HFFc6 (cell line): ENCODE measurements at places on chromosomes 11 and 22.
A peak's percentile ranks its signal among the peaks of the same experiment; 100 is the strongest.

DNA sequence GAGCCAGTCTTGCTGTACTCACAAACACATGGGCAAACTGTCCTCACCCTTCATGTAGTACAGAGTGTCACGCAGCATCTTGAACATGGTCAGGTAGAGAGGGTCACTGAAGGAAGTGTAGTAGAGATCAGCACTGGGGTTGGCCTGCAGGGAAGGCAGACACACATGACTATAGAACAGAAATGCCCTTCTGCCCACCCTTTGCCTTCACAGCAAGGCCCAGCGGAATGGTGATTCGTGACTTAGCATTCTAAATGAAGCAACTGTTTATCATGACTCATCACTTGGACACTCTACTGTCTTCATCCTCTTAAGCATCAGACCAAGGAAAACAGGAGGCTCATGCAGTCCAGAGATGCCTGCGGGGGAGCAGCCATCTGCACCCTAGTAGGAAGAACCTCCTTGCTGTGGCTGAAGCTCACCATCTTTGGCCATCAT, 33.4 kb downstream of the SERPIND1 start:
- DNase-seq = peak; percentile 95

GRCh38 chr22:37197451-37198257, 9.6 kb upstream of the C1QTNF6 start:
- peak; percentile 92 for DNase-seq

GRCh38 chr11:65559951-65560537, 1.9 kb upstream of the LTBP3 start:
- DNase-seq = peak; percentile 65

- no peak for DNase-seq
Observed at GRCh38 chr11:41483956-41484355, 24.5 kb upstream of the LRRC4C start.

GRCh38 chr22:32338757-32339156, 18.9 kb upstream of the RFPL3 start:
- DNase-seq = no peak

DNA sequence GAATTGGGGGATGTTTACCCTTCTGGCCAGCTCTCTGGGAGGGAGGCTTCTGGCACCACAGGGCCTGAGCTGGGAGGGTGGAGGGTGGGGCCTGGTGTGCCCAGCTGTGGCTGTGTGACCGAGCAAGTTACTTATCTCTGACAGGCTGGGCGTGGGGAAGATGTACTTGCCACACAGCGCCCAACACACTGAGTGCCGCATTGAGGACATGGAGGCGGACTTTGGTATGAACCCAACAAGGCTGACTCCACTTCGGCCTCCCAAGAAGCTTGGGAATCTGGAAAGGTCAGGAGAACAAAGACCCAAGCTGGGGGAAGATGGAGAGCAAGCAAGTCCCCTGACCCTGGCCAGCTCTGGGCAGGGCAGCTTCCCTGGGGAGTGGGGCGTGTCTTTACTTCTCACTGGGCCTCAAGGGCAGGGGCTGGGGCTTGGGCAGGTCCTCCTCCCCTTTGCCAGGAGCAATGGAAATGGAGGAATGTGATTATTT, 2.4 kb upstream of the MGAT3 start:
- DNase-seq = no peak

DNA sequence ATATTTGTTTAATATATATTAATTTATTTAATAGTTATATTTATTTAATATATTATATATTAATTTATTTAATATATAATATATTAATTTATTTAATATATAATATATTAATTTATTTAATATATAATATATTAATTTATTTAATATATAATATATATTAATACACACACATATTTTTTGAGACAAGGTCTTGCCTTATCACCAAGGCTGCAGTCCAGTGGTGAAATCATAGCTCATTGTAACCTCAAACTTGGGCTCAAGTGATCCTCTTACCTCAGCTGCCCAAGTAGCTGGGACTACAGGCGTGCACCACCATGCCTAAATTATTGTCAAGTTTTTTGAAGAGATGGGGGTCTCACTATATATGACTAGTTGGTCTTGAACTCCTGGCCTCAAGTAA, 51.4 kb upstream of the DDI1 start:
- DNase-seq = no peak

DNA sequence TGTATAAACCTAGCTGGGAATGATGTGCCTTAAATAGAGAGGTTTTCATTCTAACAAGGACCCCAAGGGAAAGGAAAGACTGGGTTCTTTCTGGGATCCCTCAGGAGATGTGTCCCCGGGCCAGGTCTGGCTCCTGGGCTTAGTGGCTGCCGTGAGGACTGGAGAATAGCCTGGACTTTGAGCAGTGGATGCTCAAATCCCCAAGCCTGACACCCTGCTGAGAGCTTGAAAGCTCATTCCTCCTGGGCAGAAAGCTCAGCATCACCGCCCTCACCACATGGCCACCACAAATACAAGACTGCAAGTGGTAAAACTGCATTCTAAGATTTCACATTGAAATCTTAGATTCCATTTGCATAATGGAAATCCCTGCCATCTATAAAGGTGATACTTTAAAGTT, 79.4 kb upstream of the NARS2 start:
- no peak for DNase-seq

- no peak for DNase-seq
Observed at GRCh38 chr11:104776501-104777170, 121.6 kb downstream of the CASP12 start.

GRCh38 chr22:30192427-30192826, 54.1 kb downstream of the LIF start:
- DNase-seq = no peak

DNA sequence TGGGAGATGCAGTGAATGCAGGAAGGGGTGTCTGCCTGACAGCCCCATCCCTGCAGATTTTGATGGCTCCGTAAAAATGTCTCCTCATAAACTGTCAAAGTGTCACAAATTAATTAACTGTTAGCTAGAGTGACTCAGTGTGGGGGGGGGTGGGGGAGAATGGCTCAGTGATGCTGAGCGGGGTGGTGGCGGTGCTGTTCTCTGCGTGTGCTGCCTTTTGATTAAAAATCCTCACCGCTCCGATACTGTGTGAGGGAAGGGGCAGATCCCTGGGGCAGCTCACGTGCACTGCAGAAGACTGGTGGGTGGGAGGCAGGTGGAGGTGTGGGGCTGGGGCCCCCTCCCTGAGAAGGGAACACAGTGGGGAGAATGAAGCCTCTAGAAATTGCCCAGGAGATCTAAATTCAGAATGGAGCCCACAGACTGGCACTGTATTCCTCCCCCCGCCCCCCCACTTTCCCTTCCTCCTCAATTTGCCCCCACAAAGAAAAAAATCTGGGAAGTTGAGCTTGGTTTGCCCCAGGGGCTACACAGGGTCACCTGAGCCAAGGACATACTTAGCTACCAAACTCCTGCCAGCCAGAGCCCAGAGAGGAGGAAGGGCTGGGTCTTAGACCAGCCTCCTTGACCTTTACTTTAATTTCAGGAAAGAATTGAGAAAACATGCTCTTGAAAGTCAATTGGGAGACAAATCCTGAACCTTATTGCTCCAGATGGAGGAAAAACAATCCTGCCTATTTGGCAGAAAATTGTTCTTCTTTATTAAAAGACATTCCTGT, 39.8 kb downstream of the DRD2 start:
- no peak for DNase-seq

GRCh38 chr22:21628386-21629254, 1.2 kb downstream of the YDJC start:
- no peak for DNase-seq

DNA sequence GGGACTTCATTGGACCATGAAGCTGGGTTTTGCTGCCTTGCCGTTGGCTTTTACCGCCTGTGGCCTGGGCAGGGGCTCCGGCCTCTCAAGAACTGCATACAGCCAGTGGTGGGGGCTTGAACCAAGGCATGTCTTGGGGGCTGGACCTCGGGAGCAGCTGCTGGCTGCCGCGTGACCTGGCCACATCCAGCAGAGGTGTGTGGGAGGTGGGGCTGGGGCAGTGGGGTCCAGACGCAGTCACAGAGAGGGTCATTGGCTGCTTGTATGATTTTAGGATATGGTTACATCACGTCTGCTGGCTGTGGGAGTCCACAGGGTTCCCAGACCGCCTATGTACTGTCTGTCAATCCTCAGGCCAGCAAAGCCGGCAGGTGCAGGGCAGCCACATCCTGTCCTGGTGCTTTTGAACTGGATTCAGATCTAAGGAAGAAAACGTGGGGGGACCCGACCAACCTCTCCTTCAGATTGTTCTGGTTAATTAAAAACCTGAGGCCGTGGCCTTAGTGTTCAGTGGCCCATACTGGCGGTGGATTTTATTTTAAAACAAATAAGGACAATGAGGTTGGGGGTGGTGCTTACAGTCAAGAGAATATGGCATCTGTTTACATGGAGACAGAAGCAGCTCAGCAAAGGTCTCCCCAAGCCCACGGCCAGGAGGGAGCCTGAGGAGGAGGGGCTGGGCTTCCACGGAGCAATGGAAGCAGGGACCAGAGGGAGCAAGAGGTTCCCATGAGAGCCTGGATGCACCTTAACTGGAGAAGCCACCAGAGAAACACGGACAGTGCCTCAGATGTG, 426.0 kb downstream of the TBC1D22A start:
- DNase-seq = no peak

GRCh38 chr22:21702700-21703683, 32.6 kb downstream of the YPEL1 start:
- no peak for DNase-seq

DNA sequence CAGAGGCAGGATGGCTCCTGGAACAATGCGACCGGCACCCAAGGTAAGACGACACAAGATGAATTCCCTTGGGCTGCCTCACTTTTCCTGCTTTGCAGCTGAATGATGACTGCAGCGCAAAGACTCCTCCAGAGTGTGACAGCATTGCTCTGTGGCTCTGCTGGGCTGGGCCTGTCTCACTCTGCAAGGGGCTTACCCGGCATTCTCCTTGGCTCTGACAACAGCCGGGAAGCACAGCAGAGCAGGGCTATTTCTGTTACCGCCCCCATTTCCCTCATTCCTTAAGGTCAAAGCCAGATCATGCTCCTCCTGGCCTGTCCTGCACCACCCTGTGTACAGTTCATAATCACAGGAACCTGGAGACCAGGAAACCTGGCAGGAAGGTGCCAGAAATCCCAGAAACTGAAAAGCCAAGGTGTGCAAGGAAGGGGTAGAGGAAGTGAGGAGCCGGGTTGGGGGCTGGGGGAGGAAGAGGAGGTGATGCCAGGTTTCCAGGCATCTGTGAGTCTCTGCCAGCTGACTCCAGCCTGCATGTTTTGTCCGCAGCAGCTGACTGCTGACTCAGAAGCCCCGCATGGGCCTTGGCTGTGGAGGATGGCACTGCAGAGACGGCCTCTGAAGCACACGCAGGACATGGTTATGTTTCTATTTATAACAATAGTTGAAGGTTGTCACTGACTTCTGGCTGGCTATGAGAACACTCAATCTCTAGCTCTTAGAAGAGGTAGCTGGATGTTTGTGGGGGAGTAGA, 113.6 kb downstream of the MICAL3 start:
- DNase-seq = peak; percentile 90

DNA sequence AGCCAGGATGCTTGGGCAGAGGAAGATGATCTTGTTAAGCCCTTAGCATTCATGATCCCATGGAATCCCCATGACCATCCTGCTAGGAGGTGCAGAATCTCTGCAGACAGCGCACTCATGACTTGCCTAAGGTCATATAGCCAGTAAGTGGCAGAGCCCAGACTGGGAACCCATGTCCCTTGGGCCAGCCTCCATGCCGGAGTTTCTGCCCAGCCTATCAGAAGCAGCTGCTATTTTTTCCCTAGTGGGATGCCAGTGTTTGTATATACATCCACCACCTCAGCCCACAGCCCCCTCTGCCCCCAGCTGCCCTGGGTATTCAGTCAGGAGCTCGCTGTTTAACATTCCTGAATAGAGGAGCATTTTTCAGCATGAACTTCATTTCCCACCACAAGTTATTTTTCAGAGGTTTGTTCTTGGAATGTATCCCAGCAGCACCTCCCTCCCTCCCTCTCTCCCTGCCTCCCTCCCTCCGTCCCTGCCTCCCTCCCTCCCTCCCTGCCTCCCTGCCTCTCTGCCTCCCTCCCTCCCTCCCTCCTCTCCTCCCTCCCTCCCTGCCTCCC, 34.4 kb upstream of the SUSD2 start:
- peak; percentile 58 for DNase-seq
